ENCODE measurements at places on chromosomes 2 and 18.

- no peak for DNase-seq
These were observed 342.2 kb upstream of the KYNU start for GRCh38 chr2:142535311-142535710.

GRCh38 chr2:190156530-190157212 lies 94.1 kb upstream of the MSTN start:
- no peak for DNase-seq

DNA sequence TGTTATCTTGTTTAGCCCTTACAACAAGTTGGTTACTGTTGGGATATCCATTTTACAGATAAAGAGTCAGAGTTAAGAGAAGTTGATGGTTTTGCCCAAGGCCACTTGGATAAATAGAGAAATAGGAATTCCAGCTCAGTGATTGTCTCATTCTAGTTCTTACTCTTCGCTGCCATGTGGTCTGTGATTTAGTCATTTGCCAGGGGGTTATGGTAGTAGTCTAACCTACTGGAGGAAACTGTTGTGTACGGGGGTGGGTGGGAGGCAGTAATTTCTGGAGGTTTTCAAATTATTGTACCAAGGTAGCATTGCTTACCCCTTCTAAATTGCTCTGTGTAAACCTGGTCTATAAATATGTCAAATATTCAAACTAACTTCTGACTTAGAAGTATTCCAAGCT lies 110.4 kb downstream of the MAP2 start:
- no peak for DNase-seq

DNA sequence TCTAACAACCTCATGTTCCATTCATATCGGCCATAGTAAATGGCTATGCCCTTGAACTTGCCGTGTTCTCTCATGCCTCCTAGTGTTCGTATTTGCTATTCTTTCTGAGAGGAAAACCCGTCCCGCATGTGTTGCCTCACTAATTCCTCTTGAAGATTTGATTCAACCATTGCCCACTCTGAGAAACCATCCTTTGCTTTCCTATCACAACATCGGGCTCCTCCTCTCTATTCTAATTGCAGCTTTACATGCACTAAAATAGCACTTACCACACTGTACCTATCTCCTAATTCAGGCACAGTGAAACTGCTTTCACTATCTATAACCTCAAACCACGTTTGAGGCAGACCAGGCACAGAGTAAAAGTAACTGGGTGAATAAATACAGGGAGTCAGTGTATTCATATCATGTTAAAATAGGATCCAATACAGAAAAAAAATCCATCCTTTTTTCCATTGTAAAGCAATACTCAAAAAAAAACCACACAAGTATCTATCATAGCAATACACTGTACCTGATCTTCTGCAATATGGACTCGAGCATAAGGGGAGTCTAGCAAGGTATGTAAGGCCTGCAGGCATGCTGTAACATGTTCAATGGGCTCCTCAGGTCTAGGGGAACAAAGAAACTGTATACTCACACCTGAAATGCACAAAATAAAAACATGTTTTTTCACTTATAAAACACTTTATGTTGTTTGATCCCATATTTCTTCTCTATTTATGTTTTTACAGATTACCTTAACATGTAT lies 39.0 kb upstream of the STRN start:
- no peak for DNase-seq

GRCh38 chr2:85475799-85476490 lies 57.4 kb downstream of the SH2D6 start:
- no peak for DNase-seq

- no peak for DNase-seq
These were observed 1.2 kb downstream of the TNS1 start for GRCh38 chr2:218001629-218002028.

DNA sequence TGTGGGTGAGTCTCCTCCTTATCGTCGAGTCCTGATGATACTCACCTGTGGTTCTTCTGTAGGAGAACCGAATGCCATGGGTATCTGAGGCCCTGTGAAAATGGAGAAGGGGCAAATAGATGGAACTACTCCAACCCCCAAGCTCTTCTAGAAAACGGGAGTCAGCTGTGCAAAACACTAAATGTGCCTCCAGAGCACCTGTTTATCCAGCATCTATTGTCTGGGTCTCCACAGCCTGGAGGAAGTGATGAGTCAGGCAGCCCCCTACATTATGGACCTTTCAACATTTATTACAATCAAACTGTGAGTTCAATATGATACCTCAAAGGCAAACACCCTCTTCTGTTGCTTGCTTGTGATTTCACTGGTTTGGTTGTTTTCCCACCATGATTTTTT lies 9.8 kb upstream of the LRRFIP1 start:
- DNase-seq, result no peak

DNA sequence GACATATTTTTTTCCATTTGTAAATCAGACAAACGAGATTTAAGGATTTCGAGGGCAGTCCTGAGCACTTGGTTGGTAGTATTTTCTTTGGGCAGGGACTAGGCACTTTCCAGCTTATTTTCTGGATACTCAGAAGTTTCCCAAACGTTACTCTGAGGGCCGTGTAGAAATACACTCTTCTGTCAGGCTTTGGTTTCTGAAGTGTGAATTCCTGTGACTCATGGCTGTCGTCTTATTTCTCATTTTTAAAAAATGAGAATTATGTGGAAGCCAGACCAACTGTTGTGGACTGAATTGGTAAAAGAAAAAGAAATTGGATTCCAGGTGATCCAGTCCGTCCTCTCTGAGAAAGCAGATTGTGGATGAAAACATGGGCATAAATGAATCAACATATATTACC lies 658.6 kb upstream of the FANCL start:
- no peak for DNase-seq

DNA sequence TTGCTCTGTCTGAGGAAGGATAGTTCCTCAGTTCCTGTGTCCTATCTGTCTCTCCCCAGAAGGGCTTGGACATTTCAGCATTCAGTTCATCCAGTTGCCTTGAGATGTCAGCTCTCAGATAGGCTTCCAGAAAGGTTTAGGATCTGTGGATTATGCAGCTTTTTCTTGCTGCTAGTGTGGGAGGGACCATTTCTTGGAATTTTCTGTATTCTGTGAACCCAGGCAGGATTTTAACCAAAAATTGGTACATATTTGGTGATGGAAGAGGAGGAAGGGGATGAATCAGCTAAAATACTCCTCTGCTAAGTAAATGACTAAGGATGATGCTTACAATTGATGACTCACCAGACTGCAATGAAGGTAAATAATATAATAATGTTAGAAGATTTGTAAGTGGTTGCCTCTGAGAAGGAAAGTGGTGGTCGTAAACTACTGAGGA lies 58.6 kb upstream of the DOCK10 start:
- peak; percentile 79 for DNase-seq

Measured in fibroblast of gingiva (primary cell).